ENCODE measurements at places on chromosomes 16 and 17. TPM values are rescaled to one million over a fixed set of nuclear protein-coding genes. Genes with fewer than 3 reads are reported as not detected.

Gene PRAC2
- total RNA-seq: not detected

Gene CDH16
- total RNA-seq: not detected

Gene TNP2
- not detected for total RNA-seq

Gene EXOSC6
- 27.8 TPM for total RNA-seq

Gene STH
- total RNA-seq: not detected

Gene CAVIN1
- total RNA-seq: 0.16 TPM

Gene MT1F
- 2.7 TPM for total RNA-seq

Gene CCDC154
- 2.9 TPM for total RNA-seq

Gene TNFSF12
- total RNA-seq: 17.0 TPM

Gene MYL4
- not detected for total RNA-seq

Data from CD4-positive, alpha-beta T cell (primary cell).